Activated T-helper 1 cell treated with anti-CD3 and anti-CD28 coated beads, Interleukin-2, amount 50 U/mL, for 16 hours (primary cell): ENCODE measurements at places on chromosomes 3 and 15.

DNA sequence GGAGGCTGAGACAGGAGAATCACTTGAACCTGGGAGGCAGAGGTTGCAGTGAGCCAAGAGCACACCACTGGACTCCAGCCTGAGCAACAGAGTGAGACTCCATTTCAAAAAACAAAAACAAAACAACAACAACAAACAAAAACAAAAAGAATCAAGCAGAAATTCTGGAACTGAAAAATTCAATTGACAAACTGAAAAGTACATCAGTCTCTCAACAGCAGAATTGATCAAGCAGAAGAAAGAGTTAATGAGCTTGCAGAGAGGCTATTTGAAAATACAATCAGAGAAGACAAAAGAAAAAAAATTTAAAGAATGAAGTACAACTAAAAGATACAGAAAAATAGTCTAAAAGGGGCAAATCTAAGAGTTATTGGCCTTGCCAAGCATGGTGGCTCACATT, 22.6 kb downstream of the EFHB start:
- DNase-seq: no peak

- no peak for DNase-seq
Observed at GRCh38 chr3:146184241-146185015, 23.4 kb upstream of the PLOD2 start.

GRCh38 chr3:151992326-151993041, 119.0 kb downstream of the SUCNR1 start:
- DNase-seq: no peak

- no peak for DNase-seq
Observed at GRCh38 chr15:78339559-78339958, 594 bp upstream of the CRABP1 start.

DNA sequence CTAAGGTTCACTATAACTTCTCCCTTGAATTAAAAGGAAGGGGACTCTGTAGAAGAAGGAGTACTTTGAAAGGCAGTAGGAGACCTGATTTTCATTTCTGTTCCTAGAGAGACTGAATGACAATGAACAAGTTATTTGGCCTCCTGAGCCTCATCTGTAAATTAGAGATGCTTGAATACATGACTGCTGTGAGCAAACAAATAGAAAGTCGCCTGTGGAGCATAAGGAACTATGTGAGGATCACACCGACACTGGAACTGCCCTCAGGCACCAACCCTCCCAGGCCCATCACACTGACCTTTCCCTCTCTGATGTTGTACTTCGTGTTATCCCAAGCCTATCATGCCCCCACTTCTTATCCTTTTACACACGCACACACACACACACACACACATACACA, 48.6 kb downstream of the IMPG2 start:
- DNase-seq: no peak
